ENCODE measurements at places on chromosomes 12 and 14. TPM values are rescaled to one million over a fixed set of nuclear protein-coding genes. Genes with fewer than 3 reads are reported as not detected.

Gene TRPV4
- total RNA-seq = not detected

Gene KRT73
- total RNA-seq = 0.60 TPM

Gene STK38L
- total RNA-seq = 22.0 TPM

Gene C12orf56
- not detected for total RNA-seq

Gene C1QL4
- not detected for total RNA-seq

Gene GPRC5D
- total RNA-seq = not detected

Gene ITGA7
- total RNA-seq = 4.2 TPM

Gene ANO4
- total RNA-seq = not detected

DNA sequence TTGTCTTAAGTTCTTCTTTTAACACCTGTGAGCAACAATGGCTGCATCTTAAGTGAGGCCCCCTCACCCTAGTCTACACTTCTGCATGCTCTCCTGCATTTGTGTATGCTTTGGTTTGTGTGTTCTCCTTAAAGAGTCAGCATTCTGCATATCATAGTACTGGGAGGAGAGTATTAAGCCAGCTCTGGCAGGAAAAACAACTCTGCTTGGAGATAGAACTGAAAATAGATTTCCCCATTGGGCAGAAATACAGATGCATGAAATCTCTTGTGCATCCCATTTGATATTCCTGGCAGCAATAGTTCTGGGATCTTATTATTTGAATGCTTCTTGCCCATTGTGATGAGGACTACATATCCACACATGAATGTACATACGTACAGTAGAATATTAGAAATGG, 70.6 kb upstream of the PRICKLE1 start:
- no peak overlapping the region for H3K4me3 ChIP-seq
- peaks cover 8% of the 10 kb centered on the region for H3K27me3 ChIP-seq
- H3K36me3 ChIP-seq = no peaks in the 10 kb centered on the region
- H3K4me1 ChIP-seq = no peaks in the 10 kb centered on the region

DNA sequence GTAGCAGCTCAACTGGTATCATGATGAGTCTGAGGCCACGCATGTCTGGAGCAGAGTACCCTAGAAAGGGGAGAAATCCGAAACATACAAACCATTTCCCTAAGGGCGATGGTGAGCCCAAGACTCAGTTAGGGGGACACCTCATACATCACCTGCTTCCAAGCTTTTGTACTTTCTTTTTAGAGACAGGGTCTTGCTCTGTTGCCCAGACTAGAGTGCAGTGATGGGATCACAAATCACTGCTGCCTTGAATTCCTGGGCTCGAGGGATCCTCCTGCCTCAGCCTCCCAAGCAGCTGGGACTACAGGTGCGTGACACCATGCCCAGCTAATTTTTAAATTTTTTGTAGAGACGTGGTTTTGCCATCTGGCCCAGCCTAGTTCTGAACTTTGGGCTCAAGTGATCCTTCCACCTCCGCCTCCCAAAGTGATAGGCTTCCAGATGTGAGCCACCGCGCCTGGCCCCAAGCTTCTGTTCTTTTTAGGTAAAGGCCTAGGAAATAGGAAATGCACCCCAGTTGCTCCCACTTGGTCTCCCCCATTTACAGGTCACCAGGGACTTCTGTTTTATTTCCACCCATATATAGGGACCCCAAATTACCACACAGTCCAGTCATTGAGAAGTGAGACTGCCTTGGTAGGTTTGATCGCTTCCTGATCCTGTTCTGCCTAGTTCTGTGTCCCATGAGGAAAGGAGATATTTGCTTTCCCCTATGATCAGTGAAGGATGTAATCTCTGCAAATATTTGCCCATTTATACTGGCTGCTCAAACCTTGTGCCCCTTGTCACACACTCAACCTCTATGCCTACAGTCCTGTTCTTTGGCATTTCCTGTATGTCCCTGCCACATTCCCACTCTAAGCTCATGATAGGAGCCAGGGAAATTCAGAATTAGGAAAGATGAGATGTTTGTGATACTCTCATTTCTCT, at the start of gene APOF:
Gene APOF (minus strand): TSS at position 728 of the 930 bp plus-strand sequence. CDS start 112 bp downstream, at position 616.
- DNase-seq = no peak
- H3K27me3 ChIP-seq = peaks cover 2% of the 10 kb centered on the region
- H3K27ac ChIP-seq = peak within 1 kb of the TSS; percentile 98
- H3K4me3 ChIP-seq = peak within 1 kb of the TSS; percentile 98
- H3K36me3 ChIP-seq = peaks cover 8% of the 10 kb centered on the region

- H3K27me3 ChIP-seq = no peaks in the 10 kb centered on the region
- DNase-seq = no peak
Observed at GRCh38 chr12:6547987-6548386, 7.9 kb downstream of the IFFO1 start.

DNA sequence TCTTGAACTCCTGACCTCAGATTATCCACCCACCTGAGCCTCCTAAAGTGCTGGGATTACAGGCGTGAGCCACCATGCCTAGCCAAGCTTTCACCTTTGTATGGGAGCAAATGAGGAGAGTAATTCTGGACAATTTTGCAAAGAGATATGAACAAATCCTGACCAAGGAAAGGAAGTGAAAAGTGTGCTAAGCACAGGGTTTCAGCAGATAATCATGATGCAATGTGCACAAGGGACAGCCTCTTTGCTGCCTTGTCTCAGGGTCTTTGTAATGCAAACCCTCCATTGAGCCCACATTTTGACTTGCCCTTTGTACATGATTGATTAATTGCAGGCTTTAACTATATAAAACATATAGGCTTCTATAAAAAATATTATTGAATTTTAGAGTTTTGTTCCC, 9.2 kb upstream of the PYGL start:
- no peak overlapping the region for H3K4me3 ChIP-seq
- no peak overlapping the region for H3K27ac ChIP-seq
- peaks cover 4% of the 10 kb centered on the region for H3K4me1 ChIP-seq
- DNase-seq = no peak
- peaks cover 8% of the 10 kb centered on the region for H3K27me3 ChIP-seq
- no peaks in the 10 kb centered on the region for H3K36me3 ChIP-seq

- H3K27me3 ChIP-seq = peaks cover 15% of the 10 kb centered on the region
- H3K4me1 ChIP-seq = peaks cover 4% of the 10 kb centered on the region
- H3K27ac ChIP-seq = no peak overlapping the region
- no peaks in the 10 kb centered on the region for H3K36me3 ChIP-seq
- DNase-seq = no peak
Observed at GRCh38 chr12:75646329-75647210, 135.2 kb upstream of the KRR1 start.

- peaks cover 4% of the 10 kb centered on the region for H3K36me3 ChIP-seq
- no peaks in the 10 kb centered on the region for H3K27me3 ChIP-seq
- H3K4me3 ChIP-seq = no peak overlapping the region
- H3K27ac ChIP-seq = no peak overlapping the region
Observed at GRCh38 chr12:116183741-116184141, 93.8 kb downstream of the MED13L start.

DNA sequence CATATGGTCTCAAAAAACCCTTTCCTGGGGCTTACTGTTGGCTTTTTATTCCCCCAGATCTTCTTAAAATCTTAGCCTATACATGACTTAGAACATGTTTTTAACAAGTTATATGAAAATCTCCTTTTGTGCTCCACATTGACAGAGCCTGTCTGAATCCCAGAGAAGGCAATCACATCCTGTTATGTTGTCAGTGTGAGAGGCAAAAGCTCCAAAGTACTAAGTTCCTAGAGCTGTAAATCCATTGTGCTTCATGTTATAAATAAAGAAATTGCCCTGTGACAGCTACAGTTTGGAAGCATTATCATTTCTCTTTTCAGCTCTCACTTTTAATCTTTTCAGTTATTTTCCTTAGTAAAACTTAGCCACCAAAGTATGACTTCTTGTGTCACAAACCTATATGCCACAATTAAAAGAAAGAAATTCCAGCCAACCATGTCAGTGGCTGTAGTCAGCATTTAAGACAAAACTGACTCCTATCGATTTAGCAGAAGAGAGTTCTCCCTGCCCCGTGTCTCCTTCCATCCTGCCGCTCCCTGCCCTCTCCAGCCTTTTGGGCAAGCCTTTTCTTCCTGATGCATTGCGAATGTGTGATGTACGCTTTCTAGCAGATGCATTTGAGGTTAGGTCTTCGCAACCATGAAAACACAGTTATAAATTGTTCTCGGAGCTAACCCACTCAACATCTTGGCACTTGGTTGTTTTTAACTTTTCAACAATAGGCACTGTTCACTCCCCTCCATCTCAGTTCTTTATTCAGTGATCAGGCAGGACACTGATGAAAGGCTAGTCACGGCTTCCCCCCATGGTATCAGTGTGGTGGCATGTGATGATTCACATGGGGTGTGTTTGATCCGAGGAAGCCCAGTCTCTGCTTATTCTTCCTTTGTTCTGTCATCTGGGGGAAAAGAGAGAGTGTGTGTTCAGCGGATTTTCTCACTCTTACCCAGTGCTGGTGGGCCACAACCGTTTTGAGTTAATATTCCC, 143.5 kb downstream of the SSPN start:
- H3K36me3 ChIP-seq = peaks cover 22% of the 10 kb centered on the region
- peaks cover 27% of the 10 kb centered on the region for H3K4me1 ChIP-seq
- DNase-seq = no peak
- H3K27ac ChIP-seq = no peak overlapping the region

DNA sequence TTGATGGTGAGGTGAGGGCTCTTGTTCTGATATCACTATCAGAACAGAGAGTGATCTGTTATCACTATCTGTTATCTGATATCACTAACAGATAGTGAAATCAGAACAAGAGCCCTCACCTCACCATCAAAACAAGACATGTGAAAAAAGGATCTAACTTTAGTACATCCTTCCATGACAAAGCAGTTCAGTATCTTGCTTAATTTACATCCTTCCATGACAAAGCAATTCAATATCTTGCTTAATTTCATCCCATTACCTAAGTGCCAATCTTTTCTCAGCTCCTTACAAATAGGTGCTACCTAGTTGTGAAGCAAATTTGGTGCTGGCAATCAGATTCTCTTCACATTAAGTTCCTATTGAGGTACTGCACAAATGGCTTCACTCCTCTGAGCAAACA, 1865.6 kb upstream of the FLRT2 start:
- no peak overlapping the region for H3K27ac ChIP-seq
- no peaks in the 10 kb centered on the region for H3K27me3 ChIP-seq
- DNase-seq = no peak
- no peak overlapping the region for H3K4me3 ChIP-seq
- no peaks in the 10 kb centered on the region for H3K36me3 ChIP-seq
- H3K4me1 ChIP-seq = no peaks in the 10 kb centered on the region

- DNase-seq = no peak
- no peaks in the 10 kb centered on the region for H3K27me3 ChIP-seq
- no peak overlapping the region for H3K4me3 ChIP-seq
- H3K27ac ChIP-seq = no peak overlapping the region
- no peaks in the 10 kb centered on the region for H3K4me1 ChIP-seq
- H3K36me3 ChIP-seq = no peaks in the 10 kb centered on the region
Observed at GRCh38 chr14:22276913-22277816, 311.9 kb downstream of the DAD1 start.

- H3K27me3 ChIP-seq = no peaks in the 10 kb centered on the region
- no peak for DNase-seq
- no peaks in the 10 kb centered on the region for H3K36me3 ChIP-seq
- no peak overlapping the region for H3K27ac ChIP-seq
- no peak overlapping the region for H3K4me3 ChIP-seq
- H3K4me1 ChIP-seq = no peaks in the 10 kb centered on the region
Observed at GRCh38 chr12:33724867-33725266, 285.2 kb upstream of the SYT10 start.

DNA sequence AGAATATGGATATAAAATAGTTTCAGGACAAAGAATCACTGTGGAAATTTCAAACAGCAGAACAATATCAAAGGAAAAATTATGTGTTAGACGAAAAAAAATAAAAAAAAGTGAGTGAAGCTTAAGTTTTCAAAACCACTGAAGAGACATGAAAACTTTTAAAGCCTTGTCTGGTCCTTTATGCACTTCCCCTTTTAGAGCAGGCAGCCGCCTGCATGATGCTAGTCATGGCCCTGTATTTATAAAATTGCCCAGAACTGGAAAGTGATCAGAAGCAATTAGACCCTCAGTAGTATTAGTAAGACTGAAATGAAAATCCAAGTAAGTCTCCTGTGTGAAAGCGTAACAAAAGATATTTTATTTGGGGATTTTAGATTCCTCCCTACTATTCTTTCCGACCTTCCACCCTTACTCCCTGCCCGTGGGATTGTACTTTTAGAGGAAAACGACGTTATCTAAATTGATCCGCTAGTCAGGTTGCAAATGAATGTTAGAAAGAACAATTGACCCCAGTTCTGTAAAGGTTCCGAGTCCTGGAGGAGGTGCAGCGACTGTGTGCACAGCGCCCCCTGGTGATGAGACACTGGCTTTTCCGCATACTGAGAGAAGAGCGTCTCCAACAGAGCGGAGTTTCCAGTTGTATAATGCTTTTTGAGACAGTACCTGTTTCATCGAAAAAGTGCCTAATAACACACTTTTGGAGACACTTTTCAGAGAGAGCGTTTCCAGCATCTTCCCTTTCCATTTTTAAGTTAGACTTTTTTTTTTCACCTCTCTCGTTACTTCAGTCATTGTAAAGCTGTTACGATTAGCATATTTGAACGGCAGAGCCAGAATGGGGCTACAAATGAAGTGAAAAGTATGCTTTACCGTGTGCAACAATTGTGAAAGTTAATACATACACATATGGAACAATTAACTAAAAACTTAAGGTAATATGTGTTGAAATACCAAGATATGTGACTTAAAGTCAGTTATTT, 12.4 kb downstream of the MGST1 start:
- no peaks in the 10 kb centered on the region for H3K4me1 ChIP-seq
- H3K27ac ChIP-seq = no peak overlapping the region

- H3K4me1 ChIP-seq = peaks cover 34% of the 10 kb centered on the region
- H3K4me3 ChIP-seq = peak overlapping the region; percentile 92
- H3K27ac ChIP-seq = peak overlapping the region; percentile 71
- H3K27me3 ChIP-seq = no peaks in the 10 kb centered on the region
Observed at GRCh38 chr12:56224954-56225353, 812 bp downstream of the NABP2 start.

- no peaks in the 10 kb centered on the region for H3K27me3 ChIP-seq
- H3K4me3 ChIP-seq = no peak overlapping the region
- H3K36me3 ChIP-seq = peaks cover 3% of the 10 kb centered on the region
- H3K27ac ChIP-seq = no peak overlapping the region
- no peaks in the 10 kb centered on the region for H3K4me1 ChIP-seq
- DNase-seq = no peak
Observed at GRCh38 chr14:31717294-31718085, 156.3 kb downstream of the NUBPL start.

GRCh38 chr14:41666301-41666700, 59.6 kb downstream of the LRFN5 start:
- no peak overlapping the region for H3K27ac ChIP-seq
- DNase-seq = no peak
- H3K36me3 ChIP-seq = no peaks in the 10 kb centered on the region
- no peaks in the 10 kb centered on the region for H3K27me3 ChIP-seq
- no peaks in the 10 kb centered on the region for H3K4me1 ChIP-seq
